ENCODE measurements at places on chromosomes 3 and 15.

GRCh38 chr3:183822631-183823030 is 2.7 kb downstream of the MAP6D1 start:
- DNase-seq: no peak

- DNase-seq: no peak
Measured at GRCh38 chr3:106756901-106757300, 620.3 kb upstream of the CCDC54 start.

DNA sequence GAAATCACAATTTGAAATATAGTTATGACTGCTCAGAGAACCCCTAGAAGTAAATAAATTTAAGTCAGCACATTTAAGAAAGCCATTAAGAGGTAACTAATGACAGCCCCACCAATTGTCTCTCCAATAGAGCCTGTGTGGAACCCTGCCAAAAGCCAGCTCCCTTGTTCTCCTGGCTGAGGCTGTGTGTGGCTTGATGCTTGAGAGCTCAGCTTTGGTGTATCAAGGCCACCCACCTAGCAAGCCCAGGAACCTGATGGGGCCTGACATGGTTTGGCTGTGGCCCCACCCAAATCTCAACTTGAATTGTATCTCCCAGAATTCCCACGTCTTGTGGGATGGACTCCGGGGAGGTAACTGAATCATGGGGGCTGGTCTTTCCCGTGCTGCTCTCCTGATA is 106.9 kb downstream of the LRRN1 start:
- no peak for DNase-seq

DNA sequence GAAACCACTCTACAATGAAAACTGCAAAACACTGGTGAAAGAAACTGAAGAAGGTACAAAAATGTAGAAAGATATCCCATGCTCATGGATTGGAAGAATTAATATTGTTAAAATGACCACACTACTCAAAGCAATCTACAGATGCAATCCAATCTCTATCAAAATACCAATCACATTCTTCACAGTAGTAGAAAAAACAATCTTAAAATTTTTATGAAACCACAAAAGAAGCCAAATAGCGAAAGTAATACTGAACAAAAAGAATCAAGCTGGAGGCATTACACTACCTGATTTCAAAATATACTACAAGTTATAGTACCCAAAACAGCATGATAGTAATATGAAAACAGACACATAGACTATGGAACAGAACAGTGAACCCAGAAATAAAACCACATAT is 36.9 kb downstream of the TXNRD3 start:
- no peak for DNase-seq

DNA sequence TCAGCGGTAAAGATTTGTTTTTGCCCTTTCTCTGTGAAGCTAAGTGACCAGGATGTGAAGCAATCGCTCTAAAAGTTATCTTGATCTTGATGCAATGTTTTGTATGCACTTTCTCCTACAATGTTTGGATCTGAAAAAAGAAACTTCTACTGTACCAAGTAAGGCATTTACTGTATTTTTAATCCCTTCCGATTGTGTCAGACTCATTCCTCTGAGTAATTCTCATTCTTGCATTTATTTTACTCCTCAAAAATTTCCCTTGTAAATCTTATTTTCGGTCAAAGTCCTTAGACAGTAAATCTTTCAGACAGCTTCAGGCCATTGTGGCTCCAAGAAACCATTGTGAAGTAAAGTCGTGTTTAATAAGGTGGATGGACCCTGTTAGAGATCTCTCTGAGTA is 141.9 kb downstream of the TP63 start:
- DNase-seq: no peak

GRCh38 chr15:74613953-74614743 is 1.5 kb upstream of the CLK3 start:
- peak; percentile 52 for DNase-seq

GRCh38 chr3:136667081-136667480 is 85.1 kb downstream of the STAG1 start:
- no peak for DNase-seq

GRCh38 chr3:106275592-106275991 is 406.8 kb upstream of the CBLB start:
- no peak for DNase-seq

DNA sequence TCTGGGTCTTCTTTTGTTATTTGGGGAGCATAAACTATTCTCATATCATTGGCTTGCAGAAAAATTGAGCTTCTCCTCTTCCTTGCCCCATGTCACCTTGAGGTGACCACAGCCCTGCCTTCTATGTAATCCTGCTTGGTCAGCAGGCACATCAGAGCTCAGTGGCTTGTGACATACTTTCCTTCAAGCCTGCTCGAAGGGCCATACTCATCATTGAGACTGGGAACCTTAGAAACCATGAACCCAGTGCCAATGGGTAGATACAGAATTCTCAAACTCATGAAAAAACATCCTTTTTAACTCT is 3.7 kb upstream of the CCR2 start:
- DNase-seq: no peak

DNA sequence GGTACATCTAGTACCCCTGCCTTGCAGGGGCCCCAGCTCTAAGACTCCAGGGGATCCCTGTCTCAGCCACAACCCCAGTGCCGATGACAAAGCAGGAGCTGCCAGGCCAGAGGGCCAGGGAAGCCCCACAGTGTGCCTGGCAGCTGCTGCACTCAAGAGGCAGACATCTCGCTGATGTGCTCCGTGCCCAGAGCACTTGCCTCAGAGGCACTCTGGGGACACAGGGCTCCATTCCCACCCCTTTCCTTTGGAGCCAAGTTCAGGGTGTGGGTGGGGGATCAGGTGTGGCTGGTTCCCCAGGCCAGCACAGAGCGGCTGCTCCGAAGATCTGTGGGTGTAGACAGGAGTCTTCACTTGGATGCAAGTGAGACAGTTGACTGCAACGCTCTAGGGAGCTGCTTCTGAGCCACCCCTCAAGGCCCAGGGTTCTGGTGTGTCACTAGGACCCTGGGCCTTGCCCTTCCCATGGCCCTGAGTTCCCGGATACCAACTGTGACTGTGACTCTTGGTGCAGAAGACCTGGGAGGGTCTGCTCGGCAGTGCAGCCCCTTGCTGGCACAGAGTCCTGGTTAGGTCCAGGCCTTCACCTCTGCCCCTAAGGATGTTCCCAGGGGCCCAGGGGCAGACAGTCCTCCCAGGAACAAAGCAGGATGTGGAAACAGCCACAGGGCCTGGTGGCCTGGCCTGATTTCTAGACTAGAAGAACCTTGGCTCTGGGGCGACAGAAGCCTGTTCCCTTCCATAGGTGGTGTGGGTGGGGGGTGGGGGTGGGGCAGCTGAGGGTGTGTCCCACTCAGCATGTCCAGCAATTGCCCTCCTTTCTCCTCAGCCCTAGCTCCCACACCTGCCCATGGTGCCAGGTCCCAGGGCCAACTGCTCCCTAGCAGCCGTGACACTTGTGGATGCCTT is 2.5 kb downstream of the NT5DC2 start:
- DNase-seq: peak; percentile 24

- DNase-seq: no peak
Measured at GRCh38 chr3:172199850-172200369, 160.5 kb downstream of the FNDC3B start.

DNA sequence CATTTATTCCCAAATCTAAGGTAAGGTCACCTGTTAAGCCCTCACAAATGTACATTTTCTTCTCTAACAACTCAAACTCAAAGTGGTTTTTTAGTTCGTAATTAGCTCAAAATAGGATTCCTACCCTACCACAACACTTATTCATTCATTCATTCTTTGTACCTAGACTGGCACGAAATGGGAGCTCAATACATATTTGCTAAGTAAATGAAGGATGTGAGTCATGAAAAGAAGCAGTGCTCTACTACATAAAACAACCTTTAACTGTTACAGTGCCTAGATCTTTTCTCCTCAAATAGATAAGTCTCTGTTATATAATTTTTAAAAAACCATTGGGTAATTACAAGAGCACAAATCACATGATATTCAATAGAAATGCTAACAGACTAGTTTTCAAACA is 13.1 kb downstream of the RSL24D1 start:
- no peak for DNase-seq

DNA sequence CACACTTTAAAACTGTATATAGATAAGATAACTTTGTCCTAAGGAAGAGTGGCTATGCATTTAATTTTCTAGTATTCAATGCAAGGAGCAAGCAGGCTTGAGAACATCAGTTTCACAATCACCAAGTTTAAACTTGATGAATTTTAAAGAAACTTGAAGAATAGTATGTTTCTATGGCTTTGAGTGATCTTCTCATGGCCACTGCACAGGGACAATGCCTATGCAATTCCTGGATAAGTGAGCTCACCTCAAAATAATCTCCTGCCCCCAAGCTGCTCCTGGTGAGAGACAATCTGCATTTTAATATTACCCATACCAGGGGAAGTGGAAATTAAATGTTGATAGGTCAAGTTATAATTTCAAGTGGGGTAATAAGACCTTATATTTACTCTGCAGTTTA is 376.6 kb upstream of the CBLB start:
- no peak for DNase-seq

DNA sequence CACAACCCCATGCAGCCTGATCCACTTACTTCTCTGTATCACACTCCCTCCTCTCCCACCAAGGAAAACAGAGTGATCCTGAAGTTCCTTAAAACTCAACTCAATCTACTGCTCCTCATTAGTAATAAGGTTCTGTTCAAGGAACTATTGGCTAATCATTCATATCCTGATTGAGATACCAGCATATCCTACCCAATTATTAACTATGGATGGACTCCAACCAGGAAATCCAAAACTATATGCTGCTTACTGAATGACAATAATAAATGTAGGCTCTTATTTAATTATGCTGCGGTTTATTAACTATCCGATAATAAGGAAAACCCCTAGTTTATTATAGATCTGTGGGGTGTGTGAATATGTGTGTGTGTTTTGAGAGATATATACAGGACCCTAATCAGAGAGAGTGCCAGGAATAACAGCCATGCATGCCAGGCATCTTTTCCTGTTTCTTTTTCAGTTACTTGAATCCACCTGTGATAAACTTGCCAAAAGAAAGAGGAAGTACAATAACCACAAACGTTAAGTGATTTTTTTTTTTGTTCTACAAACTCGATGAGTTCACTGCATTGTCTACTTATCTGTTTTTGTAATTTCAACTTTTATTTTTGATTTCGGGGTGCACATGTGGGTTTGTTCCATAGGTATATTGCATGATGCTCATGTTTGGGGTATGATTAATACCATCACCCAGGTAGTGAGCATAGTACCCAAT is 1031.7 kb upstream of the CFAP20DC start:
- DNase-seq: no peak

DNA sequence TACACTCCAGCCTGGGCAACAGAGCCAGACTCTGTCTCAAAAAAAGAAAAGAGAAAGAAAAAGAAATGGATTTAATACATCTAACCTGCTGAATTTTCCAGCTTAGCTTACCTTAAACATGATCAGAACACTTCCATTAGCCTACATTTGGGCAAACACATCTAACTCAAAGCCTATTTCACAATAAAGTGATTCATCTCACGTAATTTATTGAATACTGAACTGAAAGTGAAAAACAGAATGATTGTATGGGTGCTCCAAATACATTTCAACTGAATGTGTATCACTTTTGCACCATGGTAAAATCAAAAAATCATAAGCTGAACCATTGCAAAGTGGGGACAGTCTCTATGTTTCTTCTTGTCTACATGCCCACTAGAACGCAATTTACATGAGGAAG is 9.0 kb downstream of the PIK3R4 start:
- DNase-seq: no peak

- no peak for DNase-seq
Measured at GRCh38 chr3:183824761-183825455, 469 bp downstream of the MAP6D1 start.

GRCh38 chr3:15333099-15333955 is 941 bp upstream of the SH3BP5 start:
- DNase-seq: no peak

- peak; percentile 58 for DNase-seq
Measured at GRCh38 chr3:127822682-127823425, 539 bp upstream of the MGLL start.

DNA sequence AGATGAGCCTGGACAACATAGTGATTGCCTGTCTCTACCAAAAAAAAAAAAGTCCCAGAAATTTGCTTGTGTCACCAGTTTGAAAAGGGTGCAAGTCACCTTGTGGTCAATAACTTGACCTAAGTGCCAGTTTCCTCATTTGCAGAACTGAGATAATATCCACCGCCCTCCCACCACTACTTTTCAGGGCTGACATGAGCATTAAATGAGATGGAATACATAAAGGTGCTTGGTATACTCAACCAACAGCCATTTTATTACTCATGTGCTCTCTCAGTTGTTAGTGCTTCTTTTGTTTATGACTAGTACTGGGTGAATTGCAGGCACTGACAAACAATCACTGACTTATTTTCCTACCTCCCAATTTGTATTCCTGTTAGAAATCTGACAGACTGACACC is 340.5 kb upstream of the SATB1 start:
- DNase-seq: no peak

GRCh38 chr3:185511711-185512110 is 12.9 kb upstream of the TMEM41A start:
- no peak for DNase-seq

DNA sequence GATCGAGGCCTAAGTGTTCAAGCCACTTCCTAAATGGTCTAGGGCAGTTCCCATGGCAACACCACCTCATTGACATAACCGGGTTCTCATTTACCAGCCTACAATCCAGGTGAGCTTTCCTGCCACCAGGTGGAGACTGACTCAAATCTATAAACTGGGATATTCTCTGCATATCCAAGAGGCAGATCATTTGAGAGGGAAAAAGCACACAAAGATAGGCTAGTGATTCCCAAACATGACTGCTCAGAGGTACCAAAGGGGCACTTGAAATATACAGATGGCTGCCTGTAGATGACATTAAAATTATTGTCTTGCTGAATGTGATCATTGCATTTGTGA is 141.3 kb upstream of the PROK2 start:
- DNase-seq: peak; percentile 73

DNA sequence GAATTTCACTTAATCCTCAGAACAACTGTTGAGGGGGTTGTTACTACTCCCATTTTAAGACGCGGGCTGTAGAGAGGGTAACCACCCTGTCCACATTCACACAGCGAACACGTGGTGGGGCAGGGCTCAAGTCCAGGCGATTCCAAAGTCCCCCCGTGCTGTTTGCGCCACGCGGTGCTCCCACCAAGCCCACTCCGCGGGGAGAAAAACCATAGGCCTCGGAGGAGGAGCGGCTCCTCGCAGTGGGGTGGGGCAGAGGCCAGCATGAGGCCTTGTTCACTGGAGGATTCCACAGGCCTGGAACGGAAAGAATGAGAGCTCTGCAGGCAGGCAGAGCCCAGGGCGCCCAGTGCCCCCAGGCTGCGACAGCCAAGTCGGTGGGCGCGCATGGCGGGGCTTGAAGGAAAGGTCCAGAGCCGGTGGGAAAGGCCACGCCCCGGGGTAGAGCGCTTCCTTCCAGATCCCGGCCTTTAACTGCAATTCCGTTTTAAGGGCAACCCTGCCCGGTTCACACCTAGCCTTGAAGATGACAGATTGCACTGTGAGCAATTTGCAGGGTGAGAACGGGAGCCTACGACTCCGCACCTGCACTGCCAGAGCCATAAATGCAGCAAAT is 161.8 kb upstream of the TBL1XR1 start:
- peak; percentile 77 for DNase-seq

GRCh38 chr3:45950686-45951600 is 7.7 kb downstream of the CXCR6 start:
- no peak for DNase-seq

GRCh38 chr3:151403246-151403645 is 18.7 kb upstream of the P2RY12 start:
- no peak for DNase-seq

All from NCI-H2171 treated with DMSO at 0.1 percent for 48 hours (cell line).